ENCODE measurements at places on chromosomes 13 and 19.
A peak's percentile ranks its signal among the peaks of the same experiment; 100 is the strongest.

DNA sequence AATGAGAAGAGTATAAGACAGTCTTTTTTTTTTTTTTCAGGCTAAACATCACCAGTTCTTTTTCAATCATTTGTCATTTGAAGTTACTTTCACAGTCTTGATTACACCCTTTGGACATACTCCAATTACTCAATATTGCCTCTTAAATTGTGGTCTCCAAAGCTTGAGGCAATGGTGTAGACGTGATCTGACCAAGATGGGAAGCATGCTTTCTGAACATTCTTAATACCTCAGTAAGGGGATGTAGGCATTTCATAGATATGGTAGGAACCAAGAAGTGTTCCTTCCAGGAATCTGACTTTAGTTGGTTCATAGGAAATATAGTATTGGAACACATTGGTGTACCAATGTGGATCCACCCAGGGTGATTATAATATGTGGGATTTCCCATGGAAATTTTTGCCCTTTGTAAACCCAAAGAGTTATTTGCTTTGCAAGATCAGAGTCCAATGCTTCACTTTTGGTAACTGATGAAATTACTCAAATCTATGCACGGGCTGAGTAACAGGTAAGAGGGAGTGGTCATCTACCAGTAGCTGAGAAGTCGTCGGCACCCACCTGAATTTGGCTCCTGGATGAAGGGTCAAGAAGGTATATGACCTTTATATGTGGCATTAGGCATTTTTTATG, 62.2 kb downstream of the ERCC5 start:
- DNase-seq, result no peak

GRCh38 chr13:48131533-48131932, 36.6 kb upstream of the MED4 start:
- no peak for DNase-seq

GRCh38 chr19:12936582-12936981, 1.8 kb upstream of the CALR start:
- no peak for DNase-seq

DNA sequence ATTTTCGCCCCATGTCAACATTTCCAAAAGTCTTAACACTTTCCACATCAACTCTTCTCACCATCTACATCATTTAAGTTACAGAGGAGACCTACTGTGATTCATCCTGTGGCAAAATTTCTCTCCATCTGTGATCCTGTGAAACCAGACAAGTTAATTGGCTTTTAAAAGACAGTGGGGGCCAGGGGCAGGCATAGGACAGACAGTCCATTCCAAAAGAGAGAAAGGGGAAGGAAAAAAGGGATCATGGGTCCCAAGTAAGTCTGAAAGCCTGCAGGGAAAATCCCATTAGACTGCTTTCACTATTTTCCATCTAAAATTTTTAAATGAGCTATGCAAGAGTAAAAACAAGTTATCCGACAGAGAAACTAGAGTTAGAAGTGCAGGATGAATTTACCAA, 121.0 kb downstream of the MRPL57 start:
- no peak for DNase-seq

- no peak for DNase-seq
These were observed 84.4 kb upstream of the KCTD15 start for GRCh38 chr19:33712268-33712667.

DNA sequence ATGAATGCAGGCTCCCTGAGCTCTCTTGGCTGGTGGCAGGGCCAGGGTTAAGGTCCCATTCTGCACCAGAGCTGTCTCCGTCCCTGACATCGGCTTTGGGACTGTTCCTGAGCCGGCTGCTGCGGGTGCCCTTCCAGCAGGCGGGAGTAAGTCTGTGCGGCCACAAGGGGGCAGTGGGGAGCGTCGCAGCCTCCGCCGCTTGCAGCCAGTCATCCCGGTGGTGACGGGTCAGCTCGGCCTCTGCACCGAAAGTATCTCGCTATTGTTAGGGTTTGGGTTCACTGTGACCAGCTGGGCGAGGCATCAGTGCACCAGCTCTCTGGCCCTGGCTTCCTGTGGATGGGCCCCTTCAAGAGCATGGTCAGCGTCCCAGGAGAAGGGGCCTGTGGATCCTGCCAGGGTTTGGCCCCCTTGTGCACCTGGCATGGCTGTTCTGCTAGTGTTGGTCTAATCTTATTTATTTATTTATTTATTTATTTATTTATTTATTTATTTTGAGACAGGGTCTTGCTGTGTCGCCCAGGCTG, 15.1 kb downstream of the NDUFB7 start:
- peak; percentile 71 for DNase-seq

- no peak for DNase-seq
These were observed 62.4 kb upstream of the XPO4 start for GRCh38 chr13:20964904-20965303.

DNA sequence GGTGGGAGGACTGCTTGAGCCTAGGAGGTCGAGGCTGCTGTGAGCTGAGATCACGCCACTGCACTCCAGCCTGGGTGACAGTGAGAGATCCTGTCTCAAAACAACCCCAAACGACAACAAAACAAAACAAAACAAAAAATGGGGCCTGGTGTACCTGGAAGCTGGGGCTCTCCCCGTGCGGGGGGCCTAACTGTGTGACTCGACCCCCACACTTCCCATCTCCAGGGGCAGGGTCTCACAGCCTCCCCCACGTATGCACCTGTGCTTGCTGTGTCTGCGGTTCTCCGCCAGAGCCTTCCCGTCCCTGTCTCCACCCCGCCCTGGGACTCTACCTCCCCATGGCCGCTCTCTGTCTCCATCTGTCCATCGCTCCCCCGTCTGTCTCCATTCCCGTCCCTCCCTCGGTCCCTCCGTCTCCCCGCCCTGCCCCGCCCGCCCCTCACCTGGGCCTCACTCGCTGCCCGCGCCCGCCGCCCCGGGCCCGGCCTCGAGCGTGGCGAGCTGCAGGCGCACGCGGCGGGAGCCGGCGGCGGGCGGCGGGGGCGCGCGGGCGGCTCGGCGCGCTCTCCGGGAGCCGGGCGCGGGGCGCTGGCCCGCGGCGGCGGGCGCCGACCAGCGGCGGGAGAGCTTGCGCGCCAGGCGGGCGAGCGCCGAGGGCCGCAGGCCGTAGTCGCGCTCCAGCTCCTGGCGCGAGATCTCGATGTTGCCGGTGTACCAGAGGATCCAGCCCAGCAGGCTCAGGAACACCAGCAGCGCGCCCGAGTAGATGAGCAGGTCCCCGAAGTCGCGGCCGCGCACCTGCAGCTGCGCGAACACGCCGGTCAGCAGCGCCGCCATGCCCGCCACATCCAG, 587 bp downstream of the TMEM238 start:
- peak; percentile 54 for DNase-seq

- peak; percentile 66 for DNase-seq
These were observed at the start of gene CD22 for GRCh38 chr19:35328851-35329285. TSS of gene CD22 (plus strand) at chr19:35329187. CDS start at chr19:35332041, 2,854 bp downstream.

- no peak for DNase-seq
These were observed 5.3 kb downstream of the CD22 start for GRCh38 chr19:35334144-35334753.

DNA sequence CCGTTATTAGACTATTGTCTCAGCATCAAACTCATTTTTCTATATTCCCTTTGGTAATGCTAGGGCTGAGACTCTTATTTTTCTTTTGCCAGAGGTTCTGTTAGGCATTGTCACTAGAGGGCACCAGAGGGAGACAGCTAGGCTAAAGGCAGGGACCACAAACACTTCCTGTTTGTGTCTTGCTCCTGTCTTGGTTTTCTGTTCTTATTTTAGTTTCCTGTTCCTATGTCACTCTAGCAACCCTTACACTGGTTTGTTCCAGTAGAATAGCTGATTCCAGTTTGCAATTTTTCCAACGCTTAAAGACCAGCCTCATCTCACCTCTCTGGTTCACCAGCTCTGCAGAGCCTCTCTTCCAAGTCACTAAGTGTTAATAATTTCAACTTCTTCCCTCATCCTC, 772.0 kb downstream of the DIAPH3 start:
- peak; percentile 55 for DNase-seq

GRCh38 chr19:1450735-1451731, 1.1 kb downstream of the APC2 start:
- DNase-seq, result no peak

All from CD4-positive, alpha-beta T cell treated with Interleukin-4 for 1 hour (primary cell).